Stimulated activated CD4-positive, alpha-beta T cell treated with anti-CD3 and anti-CD28 coated beads, Interleukin-15, amount 100 ng/mL, for 48 hours (primary cell): ENCODE measurements at places on chromosomes 3 and 15.

GRCh38 chr3:105865016-105865623, 3.7 kb downstream of the CBLB start:
- DNase-seq = no peak

GRCh38 chr3:161585922-161586321, 89.3 kb downstream of the OTOL1 start:
- no peak for DNase-seq

DNA sequence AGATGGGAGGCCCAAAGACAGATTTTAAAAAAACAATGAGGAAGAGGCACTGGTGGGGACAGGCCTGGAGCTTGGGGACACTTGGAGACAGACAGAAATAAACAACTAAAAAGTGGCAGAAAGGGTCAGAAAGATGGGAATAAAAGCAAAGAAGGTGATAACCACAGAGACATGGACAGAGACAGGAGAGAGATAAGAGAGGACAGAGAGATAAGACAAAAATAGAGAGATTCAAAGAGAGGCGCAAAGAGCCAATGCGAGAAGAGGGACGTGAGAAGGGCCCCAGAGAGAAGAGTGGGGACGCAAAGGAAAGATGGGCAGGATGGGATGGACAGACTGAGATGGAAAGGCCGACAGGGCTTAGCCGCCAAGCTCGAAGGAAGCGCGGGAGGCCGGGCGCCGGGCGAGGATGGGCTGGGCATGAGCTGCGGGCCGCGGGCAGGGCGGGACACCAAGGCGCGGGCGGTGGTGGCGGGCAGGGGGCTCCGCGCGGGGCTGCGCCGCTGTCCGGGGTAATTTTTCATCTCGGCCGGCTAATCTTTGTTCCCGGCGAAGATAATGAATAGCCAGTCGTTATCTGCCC, 3.1 kb upstream of the GATA2 start:
- no peak for DNase-seq

DNA sequence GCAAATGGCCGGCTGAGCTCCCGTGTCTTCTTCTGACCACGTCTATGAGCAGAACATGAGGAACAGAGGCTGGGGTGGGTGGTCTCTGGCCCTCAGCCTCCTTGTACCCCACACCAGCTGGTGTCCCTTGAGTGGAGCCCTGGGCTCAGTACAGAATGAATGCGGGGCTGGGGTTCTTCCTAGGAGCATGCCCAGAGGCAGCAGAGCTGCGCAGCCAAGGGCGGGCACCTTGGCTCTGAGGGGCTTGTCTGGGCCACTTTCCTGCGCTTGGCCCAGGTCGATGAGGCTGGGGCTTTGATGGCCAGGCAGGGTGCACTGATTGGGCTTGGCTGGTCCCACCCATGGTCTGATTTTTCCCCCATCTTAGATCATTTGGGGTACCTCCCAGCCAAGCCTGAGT, 6.4 kb downstream of the SCN5A start:
- no peak for DNase-seq

DNA sequence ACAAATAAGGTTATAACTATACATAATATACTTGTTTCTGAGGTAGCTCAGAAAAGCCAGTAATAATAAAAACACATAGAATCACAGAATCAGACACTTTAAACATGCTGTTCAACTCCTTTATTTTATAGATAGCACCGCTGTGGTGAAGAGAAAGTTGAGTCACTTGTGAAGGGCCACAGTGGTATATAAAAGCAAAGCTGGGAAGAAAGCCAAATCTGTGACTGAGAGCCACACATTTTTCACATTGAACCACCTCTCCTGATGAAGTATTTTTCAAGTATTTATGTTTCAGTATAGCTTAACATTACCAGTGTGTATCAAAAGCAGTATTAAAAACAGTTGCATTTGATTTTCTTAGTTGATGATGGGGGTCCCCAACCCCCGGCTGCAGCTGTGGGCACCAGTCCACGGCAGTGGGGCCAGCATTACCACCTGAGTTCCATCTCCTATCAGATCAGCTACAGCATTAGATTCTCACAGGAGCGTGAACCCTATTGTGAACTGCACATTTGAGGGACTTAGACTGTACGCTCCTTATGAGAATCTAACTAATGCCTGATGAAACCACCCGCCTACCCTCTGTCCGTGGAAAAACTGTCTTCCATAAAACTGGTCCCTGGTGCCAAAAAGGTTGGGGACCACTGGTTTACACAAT, 46.2 kb downstream of the TBL1XR1 start:
- DNase-seq = no peak

- no peak for DNase-seq
These were observed 116.7 kb downstream of the MCTP2 start for GRCh38 chr15:94348084-94348483.

GRCh38 chr15:78415284-78415683, 22.7 kb upstream of the IREB2 start:
- no peak for DNase-seq

DNA sequence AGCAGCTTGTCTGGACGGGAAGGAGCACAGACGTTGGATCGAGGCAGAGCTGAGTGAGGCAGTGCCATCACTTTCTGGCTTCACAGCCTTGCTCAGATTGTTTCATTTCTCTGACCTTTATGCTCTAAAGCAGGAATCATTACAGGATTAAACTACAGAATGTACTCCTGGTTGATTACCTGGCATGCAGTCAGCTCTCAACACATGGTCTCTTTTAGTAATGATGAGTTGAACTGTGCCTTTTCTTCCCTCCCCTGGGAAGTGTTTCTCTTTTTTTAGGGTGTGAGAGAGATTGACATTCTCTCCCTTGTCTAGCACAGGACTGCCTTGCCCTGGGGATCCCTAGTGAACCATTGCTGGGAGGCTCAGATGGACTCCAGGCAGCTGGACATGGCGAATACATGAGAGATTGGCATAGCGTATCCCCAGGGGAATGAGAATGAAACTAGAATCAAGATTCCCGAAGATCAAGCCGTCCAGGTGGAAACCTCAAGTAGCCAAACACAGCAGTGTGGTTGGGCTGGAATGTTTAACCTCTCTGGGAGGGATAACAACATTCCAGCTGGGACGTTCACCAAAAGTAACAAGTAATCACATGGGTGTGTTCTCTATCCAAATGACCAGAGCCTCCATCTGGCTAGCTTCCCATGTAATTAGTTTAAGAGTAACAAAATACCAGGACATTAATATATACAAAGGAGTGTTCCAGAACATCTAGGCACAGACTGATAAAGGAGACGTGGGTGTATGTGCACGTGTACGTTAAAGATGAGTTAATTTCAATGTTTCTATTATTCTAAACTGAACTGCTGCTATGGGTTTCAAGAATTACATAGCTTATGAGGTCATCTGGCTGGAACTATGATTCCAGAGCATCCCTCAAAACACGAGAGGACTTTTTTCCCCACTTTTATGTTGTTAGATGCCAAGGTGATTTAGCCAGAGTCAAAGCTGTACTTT, 118.6 kb upstream of the NR2E3 start:
- DNase-seq = no peak

DNA sequence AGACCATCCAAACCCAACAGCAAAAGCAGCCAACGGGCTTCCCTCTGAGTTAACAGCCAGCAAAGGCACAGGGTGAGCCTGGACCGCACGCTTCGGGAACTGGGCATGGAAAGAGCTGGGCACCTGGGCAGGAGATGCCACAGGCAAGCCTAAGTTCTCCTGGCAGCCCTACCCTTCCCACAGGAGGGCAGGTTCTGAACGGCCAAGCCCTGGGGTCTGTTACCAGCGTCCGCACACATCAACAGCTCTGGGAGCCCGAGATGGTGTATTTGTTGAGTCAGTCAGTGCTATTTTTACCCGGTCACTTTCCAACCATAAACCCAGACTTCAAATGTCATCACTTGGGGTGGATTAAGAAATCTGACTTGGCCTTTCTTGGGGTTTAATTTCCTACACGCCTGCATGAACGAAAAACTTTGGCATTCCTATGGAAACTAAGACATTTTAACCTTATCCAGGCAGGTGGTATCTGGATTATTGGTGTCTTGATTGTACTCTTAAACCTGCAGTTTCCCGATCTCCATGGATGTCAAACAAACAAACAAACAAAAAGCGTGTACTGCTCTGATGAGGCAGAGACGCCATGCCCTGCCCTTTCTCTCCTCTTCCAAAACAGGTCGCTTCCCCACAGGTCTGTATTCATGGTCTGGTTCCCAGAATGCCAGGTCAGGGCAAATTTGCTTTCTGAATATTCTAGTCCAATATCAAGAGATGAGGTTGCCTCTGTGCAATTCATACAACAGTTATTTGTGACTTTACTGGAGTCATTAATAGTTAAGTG, 99.7 kb downstream of the XXYLT1 start:
- no peak for DNase-seq

GRCh38 chr3:13217736-13218540, 144.7 kb upstream of the IQSEC1 start:
- DNase-seq = no peak

DNA sequence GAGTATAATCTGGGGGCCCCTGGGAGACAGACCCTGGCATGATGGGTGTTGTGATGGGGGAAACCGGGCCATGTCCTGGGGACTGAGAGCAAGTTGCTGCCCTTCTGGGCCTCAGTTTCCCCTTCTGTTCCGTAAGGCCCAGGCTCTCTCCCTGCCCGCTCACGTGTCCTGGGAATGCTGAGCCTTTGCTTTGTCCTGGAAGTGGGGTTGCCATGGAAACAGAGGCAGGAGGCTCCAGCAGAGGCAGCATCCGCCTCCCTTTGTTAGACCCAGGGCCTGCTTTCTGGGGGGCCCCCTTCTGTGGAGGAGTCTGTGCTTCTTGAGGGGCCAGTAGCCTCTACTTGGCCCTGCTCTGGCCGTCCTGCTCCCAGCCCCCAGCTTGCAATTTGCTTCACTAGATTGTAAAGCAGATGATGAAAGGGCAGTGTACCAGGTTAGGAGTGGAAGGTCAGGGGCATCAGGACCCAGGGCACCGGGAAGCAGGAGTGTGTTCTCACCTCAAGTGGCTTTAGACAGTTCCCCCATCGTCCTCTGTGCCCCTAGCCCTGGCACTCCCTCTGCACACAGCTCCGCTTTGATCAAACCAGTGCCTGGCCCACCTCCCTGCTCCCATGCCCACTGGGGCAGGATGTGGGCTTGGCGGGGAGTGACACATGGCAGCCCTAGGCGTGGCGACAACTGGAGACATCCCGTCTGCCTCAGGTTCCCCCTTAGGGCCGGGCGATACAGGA, 105.6 kb downstream of the FBLN2 start:
- DNase-seq = no peak
